HEK293T (cell line): ENCODE measurements at places on chromosomes 16 and 17.

DNA sequence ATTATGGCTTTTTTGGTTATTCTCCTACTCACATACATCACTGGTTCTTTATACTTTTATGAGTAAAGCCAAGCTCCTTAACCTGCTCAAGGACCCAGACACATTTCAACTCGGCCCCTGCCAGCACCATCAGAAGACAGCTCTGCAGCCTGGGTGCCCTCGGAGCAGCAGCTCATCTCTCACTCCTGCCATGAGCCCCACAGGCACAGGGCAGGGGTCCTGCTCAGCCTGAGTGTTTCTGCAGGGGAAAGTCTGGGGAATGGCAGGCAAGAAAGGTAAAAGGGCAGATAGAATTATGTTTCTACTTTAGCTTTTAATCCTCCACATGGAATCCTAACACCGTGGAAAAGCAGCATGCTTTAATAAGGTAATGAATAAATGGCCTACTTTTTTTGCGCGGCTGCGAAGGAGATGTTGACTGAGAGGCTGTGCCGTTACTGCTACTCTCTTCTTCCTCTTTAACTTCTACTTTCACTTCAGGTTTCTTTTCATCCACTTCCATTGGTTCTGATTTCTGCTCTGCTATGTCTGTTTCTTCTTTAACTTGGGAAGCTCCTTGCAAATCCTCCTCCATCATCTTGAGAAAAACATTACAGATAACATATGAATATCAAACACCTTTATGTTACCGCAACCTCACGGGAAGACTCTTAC lies 50.1 kb upstream of the TRAP1 start:
- DNase-seq, result no peak

- no peak for DNase-seq
Observed at GRCh38 chr17:64186171-64187092, 56.5 kb upstream of the ERN1 start.

DNA sequence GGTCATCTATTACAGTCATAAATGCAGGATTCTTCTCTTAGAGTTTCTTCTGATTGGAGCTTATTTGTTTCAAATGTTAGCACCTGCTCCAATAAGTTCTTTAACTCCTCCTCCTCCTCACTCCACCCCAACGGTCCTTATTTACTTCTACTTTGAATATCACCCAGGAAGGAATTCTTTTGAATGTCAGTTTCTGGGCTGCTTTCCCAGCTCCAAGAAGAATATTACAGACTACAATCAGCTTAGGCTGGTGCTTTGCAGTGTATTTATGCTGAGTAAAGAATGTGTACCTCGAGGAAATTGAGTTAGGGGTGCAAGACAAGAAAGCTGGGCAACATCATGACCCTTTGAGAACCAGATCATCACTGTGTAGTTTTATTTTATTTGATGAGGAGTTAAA lies 30.8 kb downstream of the MAP3K3 start:
- no peak for DNase-seq

GRCh38 chr17:8708025-8708461 lies 36.6 kb downstream of the CCDC42 start:
- DNase-seq, result no peak

DNA sequence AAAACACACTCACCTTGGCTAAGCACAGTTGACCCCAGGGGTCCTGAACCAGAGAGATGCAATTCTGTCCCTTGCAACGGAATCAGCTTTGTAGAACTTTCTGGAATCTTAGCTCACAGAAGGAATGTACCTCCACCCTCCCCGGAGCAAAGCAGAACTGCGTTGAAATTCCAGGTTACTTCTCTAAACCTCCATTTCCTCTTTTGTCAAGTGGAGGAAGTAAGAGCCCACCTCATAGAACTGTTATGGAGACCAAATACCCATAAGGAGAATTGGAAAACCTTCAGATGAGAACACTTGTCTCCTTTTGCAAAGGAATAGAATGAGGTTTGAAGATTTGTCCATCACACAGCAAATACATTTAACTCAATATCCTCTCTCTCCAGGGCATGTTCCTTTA lies 86.6 kb upstream of the RBBP6 start:
- DNase-seq, result no peak

DNA sequence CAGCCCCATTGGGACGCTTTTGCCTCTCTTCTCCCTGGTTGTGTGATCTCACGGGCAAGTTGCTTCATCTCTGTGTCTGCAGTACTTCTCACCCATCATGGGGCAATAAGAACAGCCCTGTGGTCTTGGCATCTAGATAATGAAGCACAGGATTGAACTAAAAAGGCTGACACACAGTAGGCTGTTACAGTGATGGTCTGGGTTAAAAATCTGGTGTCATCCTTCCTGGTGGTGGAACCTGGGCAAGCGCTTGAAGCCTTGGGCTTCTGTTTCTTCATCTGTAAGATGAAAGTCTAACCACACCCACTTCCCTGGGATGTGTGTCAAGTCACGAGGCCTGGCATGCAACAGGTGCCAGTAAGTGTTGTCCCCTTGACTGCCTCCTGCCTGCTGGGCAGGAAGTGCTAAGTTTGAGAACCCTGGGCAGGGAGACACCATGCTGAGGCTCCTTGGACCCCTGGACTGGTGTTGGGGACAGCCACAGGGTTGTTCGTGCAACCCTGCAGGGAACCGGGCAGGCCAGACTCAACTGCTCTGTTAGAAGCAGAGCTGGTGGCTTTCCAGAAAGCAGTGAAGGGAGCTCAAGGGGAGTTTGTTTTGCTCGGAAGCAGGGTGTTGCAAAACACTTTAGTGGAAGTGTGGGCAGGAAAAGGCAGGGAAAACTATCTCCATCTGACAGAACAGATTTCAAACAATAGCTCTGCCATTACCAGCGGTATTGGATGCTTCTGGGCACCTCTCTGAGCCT lies 5.9 kb upstream of the MAP2K3 start:
- no peak for DNase-seq

DNA sequence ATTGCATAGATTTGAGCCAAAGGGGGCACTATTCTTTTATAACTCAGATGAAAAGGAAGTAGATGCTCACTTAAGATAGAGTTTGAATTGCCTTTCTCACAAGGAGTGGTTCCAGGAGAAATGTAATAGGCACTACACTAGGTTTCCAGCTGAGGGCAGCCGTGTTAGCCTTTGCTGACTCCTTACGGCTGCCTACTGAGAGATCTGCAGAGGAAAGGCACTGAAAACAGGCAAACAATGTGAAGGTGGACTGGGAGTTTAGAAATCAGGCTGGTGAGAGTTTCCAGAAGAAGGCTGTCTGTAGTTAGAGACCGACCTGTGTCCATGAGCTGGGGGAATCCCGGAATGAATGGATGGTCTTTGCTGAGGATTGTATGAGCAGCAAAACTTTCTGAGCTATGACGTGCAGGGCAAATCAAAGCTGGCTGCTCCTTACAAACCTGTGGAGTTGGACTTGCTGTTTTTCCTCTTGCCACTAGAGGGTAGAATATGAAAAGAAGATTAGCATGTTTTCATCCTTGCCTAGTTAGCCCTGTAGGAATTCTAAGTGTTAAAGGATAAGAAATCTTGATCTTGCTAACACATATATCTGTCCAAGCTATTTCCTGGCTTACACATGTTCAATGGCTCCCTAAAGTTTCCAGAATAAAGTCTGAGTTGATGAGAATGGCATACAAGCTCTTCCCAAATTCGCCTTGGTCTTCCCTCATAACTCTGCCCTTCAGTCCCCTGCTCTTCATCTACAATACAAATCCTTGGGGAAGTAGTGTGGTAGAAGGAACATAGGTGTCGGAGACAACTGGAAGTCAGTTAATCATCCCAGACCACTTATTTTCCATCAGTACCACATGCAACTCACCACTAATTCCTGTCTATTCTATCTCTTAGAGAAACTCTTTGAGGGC lies 20.1 kb upstream of the TAOK1 start:
- DNase-seq, result peak; percentile 53

DNA sequence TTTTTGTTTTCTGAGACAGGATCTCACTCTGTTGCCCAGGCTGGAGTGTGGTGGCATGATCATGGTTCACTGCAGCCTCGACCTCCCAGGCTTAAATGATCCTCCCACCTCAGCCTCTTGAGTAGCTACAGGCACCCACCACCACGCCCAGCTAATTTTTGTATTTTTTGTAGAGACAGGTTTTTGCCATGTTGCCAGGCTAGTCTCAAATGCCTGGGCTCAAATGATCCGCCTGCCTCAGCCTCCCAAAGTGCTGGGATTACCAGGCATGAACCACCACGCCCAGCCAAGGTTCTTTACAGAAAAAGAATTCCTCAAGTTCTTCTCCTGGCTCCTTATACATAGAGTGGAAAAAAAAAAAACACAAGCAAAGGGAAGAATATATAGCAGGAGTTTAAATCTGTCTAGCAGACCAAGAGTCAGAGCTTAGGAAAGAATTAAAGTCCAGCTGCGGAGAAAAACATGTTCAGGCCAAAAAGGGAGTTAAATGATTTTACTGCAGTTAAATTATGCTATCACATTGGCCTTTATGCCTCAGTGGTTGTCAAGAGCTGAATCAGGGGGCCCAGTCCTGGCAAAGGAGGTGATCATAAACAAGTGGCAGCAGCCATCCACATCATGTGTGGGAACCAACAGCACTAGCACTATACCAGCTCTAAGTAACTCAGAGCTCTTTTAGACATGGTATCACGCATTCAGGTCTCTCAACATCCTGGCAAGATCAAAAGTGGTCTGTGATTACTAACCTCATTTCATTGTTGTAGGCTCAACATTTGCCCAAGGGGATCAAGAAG lies 39.3 kb downstream of the LIG3 start:
- DNase-seq, result no peak

GRCh38 chr16:2598133-2598641 lies 60.4 kb downstream of the PDPK1 start:
- DNase-seq, result no peak

- no peak for DNase-seq
Observed at GRCh38 chr17:77462090-77462489, 321.3 kb downstream of the SEC14L1 start.

GRCh38 chr17:16873174-16874035 lies 98.5 kb downstream of the TNFRSF13B start:
- DNase-seq, result peak; percentile 77

GRCh38 chr17:70318051-70318450 lies 148.7 kb downstream of the KCNJ2 start:
- DNase-seq, result no peak

GRCh38 chr17:11898526-11899235 lies 98.6 kb downstream of the ZNF18 start:
- DNase-seq, result no peak
